ENCODE measurements at places on chromosomes 1 and 21.

GRCh38 chr1:95301614-95302013, 67.6 kb downstream of the RWDD3 start:
- no peak for DNase-seq

DNA sequence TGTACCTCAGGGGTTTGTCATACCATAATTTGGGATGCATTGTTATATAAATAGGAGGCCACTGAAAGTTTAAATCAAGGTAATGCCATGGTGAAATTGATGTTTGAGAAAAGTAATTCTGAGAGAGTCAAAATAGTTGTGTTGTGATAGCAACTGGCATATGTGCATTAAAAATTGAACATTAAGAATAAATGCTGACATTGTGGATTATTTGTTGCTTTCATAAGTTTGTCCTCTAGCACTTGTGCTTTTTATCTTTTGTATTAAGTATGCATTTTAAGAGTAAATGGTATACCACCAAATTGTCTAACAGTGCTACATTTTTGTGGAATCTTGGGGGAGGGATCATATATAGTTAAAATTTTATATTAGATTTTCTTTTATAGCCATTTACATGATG, 275.9 kb upstream of the CACYBP start:
- no peak for DNase-seq

DNA sequence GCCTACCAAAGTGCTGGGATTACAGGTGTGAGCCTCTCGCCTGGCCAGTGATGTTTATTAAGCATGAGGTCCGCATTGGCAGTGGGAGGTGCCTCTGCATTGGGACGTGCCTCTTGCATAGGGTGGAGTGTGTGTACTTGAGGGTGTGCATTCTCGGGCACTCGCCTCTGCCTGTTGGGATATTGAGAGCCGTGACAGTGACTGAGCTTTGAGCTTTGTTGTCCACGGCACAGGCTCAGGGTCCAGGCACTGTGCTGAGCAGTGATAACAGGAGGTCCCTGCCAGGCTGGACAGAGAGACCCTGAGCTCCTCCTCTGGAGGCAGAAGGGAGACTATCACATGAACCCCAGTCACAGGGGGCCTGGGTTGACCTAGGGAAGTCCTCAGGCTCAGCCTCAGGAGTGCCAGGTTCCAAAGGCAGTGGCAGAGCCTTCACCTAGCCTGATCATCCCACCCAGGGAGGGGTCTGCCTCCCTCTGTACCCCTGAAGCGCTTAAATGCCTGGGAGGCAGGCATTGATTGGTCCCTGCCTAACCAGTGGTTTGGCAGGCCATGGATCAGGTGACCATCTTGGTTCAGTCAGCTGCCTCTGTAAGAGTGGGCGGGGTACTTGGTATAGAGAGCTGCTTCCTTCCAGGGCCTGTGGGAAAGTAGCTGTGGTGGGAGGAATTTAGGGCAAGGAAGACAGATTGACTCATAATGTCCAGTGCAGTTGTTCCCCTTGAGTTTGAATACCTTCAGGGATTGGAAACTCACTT, 213.8 kb upstream of the TMEM51 start:
- no peak for DNase-seq

- DNase-seq: no peak
These were observed 301.8 kb upstream of the DUSP10 start for GRCh38 chr1:222043444-222044292.

DNA sequence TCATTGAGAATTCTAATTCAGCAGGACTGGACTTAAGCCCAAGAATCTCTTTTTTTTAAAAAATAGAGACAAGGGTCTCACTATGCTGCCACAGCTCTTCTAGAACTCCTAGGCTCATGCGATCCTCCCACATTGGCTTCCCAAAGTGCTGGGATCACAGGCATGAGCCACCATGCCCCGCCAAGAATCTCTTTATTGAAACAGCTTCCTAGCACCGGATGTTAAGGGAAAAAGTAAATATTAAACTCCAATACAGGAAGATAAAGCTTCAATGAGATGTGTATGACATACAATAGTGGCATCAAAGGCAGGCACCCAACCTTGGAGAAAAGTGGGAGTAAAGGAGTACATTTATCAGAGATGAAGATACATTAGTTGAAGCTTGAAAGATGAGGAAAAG, 25.5 kb downstream of the PUM1 start:
- DNase-seq: no peak

DNA sequence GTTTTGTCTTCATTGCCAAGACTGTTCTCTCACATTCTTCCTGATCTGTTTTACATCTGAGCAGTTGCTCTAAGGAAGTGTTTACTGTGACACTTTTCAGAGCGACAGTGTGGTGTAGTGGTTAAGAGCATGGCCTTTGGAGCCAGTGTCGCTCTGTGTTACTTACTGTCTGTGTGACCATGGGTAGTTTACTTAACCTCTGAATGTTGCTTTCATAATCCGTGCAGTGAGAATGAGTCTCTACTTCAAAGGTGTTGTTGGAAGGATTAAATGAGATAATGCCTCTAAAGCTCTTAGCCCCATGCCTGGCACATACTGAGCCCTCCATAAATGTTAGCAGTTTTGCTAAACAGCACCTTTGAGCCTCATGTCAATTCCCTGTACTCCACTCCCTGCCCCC, 35.9 kb upstream of the ZFP69B start:
- DNase-seq: no peak

DNA sequence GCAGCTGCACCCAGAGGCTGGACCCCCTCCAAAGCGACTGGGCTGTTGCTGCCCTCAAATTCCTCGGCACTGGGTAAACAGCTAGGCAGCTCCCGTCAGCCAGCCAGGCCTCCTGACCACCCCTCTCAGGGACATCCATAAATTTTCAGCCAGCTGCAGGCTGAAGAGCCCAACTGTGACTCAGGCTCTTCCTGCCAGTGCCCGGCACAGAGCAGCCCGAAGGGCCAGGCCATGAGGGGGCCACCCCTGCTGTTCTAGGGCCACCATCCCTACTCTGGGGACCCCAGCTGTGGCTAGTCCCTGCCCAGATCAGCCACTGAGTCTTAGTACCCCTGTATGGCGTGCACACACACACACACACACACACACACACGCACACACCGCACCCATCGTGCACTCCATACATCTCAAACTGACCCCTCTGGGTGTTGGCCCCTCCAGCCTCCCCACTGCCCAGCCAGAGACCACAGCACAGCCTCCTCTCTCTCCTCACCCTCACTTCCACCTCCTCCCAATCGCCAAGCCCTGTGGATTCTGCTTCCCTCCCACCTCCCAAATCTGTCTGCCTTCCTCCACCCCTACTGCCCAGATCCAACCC, 6.2 kb upstream of the LAPTM5 start:
- DNase-seq: no peak

- DNase-seq: no peak
These were observed 19.9 kb upstream of the ADGRL2 start for GRCh38 chr1:81780705-81781454.

- no peak for DNase-seq
These were observed 102.9 kb downstream of the GABPA start for GRCh38 chr21:25837533-25838265.

GRCh38 chr1:150362721-150363425, 1.1 kb upstream of the RPRD2 start:
- DNase-seq: no peak

GRCh38 chr1:96596226-96596922, 125.2 kb upstream of the PTBP2 start:
- no peak for DNase-seq

DNA sequence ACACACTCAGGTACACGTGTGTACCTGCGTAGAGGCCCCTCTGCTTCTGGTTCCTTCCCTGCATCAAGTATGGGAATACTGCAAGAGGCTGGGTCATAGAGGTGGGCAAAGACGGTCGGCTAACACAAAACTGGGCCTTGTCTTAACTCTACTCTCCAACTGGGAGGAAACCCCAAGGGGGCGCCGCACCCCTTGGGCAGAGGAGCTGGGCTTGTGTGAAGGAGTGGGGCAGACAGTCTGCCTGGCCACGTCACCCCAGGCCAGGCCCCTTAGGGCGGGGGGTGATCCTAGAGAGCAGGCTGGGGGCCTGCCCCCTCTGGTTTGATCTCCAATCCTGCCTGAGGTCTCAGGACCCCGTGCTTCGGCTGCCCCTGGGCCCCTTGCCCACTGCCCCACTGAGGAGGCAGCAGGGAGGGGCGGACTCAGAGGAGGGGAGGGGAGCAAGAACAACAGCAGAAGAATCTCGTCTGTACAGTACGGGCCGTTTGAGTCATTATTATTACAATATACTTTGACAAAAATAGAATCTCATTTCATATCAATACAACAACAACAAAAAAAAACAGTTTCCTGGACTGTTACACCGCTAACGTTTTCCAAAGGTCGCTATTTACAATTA, 34.7 kb downstream of the MEF2D start:
- DNase-seq: no peak

- DNase-seq: no peak
These were observed 185.1 kb downstream of the FGGY start for GRCh38 chr1:59481881-59482505.

DNA sequence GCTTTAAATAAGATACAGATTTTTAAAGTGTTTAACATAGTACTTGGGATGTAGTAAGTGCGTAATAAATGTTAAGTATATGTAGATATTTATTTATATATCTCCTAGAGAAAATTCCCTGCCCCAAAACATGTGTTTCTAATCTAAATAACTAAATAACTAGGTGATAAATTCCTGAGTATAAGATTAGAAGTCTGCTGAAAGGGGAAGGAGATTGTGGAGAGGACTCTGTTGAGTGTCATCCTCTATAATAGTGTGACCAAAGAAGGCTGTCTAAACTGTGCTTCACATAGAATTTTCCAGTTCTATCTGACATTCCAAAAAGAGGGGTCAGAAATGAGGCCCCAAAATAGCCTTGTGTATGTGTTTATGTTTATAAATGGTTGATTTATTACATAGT, 590.5 kb upstream of the ADAMTS5 start:
- DNase-seq: no peak

DNA sequence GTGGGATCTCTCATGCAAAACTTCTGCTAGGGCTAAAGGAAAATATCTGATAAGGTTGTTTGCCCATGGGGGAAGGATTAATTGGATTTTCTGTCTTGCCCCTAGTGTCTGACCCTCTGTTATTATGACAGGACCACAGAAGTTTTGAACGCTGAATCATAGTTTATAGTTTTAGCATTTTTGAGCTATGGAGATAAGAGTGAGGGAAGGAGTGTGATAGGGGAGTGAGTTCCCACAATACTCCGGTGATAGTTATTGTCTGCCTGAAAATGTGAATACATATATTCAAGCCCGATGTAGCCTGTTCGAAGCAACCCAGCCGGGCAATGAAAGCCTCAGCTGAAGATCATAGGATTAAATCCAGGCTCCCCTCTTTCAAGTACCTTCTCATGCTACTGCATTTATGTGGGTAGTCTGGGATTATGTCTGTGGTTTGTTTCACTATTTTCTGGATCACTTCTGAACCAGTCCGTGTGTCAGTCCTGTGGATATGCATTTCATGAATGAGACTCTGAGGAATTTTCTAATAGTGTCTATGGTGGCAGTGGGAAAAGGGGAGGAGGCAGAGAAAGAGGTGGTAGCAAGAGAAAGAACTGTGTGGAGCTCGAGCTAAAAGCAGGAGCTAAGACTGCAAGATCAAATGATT, 258.7 kb downstream of the DISC1 start:
- no peak for DNase-seq

- DNase-seq: no peak
These were observed 700 bp upstream of the CCDC28B start for GRCh38 chr1:32199717-32200072.

DNA sequence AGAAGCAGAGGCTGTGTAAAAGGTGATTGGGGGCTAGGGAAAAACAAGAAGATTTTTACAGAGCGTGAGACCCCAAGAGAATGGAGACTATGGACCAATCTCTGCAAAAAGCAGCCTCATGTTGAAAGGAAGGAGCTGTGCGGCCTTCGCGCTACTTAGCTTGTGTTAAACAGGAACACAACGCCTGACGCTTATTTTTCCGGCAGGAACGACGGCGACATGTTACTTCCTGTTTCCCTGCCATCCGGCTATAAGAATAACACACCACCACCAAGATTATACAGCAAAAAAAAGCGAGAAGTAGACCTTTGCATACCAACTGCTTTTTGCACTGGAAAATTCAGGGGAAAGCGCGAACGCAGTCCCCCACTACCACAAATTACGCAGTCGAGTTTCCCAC, 272.7 kb downstream of the FAM72C start:
- no peak for DNase-seq

GRCh38 chr1:37482004-37482785, 7.8 kb downstream of the ZC3H12A start:
- peak; percentile 9 for DNase-seq

- no peak for DNase-seq
These were observed 25.2 kb upstream of the RABGAP1L start for GRCh38 chr1:174134003-174134659.

DNA sequence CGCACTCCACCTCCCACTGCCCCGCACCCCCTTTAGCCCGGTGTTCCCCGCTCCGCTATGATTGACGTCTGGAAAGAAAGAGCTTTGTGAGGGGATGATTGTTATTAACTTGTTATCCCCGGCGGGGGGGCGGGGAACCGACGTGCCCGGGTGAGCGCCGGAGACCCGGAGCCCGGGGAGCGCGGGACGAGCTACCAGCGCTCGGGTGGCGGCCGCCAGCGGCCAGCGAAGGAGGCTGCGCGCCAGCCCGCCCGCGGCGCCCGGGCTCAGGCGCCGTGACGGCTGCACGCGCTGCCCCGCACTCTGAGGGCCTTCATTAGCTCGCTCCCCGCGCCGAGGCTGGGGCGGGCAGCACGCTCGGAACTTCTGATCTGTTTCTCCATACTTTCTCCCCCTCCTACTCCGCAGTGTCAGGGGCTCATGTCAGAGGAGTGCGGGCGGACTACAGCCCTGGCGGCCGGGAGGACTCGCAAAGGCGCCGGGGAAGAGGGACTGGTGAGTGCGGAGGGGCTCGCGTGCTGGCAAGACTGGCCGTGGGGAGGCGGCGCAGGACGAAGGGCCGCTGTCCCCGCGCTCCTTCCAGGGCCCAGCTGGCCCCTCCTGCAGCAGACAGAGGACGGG, 2.1 kb downstream of the LHX8 start:
- no peak for DNase-seq

GRCh38 chr1:30381266-30381665, 342.1 kb downstream of the MATN1 start:
- DNase-seq: no peak

DNA sequence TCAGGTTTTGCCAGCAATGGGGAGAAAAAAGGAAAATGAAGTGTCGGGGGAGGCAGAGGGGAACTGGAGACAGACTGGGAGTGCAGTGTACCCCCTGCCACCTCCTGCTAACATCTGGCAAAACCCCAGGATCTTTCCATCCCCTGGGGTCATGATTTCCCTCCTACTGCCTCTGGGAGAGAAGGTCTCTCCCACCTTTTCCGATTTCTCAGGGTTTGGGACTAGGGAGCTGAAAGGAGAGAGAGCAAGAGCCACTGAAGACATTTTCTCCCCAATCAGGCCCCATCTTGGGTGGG, 5.1 kb downstream of the FHL3 start:
- DNase-seq: no peak

GRCh38 chr1:183209533-183210158, 23.6 kb downstream of the LAMC2 start:
- no peak for DNase-seq

DNA sequence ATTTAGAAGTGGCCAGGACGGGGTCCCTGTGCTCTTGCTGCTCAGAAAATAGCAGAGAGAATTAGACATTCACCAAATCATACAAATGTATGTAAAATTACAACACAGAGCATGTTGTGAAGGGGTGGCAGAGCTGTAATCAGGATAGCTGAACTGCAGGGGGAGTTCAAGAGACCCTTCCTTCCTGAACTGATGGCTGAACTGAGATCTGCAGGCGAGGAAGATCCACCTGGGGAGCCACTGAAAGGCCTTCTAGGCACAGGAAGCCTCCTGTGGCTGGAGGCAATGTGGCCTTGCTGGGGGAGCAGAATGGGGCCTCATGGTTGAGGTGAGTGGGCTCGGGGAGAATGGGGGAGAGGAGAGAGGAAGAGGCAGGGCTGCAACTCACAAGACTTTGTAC, 216.5 kb downstream of the PRDM2 start:
- no peak for DNase-seq

- DNase-seq: peak; percentile 68
These were observed at the start of gene S100A2 for GRCh38 chr1:153565529-153566374. TSS of gene S100A2 (minus strand) at chr1:153565844. CDS start at chr1:153563877, 1,967 bp downstream.
